ENCODE measurements at places on chromosomes 16 and 17.
A peak's percentile ranks its signal among the peaks of the same experiment; 100 is the strongest.

DNA sequence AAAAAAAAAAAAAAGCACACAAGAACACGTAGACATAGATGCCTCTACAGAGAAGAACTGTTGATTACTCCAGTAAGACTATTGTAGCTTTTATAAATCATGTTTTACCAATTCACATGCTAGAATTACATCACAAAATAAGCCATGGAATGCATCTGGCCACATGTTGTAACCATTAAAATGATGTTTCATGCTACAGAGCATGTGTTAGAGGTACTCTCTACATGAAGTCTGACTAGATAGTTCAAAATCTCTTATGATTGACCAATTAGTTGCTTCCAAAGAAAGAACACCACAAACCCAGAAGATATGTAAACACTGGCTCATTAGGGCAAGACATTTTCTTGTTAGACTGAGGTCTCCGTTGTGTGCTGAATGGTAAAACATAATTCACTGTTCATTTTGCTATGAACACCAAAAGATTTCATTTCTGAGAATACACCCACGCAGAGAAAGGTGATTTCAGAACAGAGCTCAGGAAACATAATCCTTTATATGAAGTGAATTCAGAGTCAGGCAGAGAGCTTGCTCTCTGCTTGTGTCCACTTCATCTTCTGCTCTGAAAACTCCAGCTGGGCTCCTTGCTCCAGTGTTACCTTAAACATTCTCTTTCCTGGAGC, 411.4 kb upstream of the SOX9 start:
- DNase-seq: peak; percentile 1

GRCh38 chr17:31629696-31630470, 229.2 kb downstream of the COPRS start:
- peak; percentile 73 for DNase-seq

DNA sequence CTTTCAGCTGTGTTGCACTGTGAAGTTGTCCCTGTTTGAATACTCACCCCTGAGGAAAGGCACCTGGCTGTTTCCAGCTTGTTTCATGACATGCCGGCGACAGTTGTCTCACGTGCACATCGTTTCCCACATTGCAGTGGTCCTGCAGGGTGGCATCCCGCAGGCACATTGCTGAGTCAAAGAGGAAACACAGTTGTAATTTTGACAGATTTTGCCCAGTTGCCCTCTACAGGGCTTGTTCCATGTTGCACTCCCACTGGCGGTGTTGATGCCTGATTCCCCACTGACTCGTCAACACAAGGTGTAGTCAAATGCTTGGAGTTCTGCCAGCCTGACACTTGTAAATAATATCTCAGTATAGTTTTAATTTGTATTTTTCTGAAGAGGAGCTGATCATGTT, 23.8 kb downstream of the EPN2 start:
- DNase-seq: no peak

GRCh38 chr17:78132084-78132676, 1.6 kb downstream of the TMC8 start:
- no peak for DNase-seq

- no peak for DNase-seq
Observed at GRCh38 chr17:61230972-61231820, 168.4 kb upstream of the TBX2 start.
